Activated CD4-positive, alpha-beta T cell treated with anti-CD3 and anti-CD28 coated beads, Interleukin-2, amount 50 U/mL, for 24 hours (primary cell): ENCODE measurements at places on chromosomes 12 and 14.

- peak; percentile 69 for DNase-seq
Measured at GRCh38 chr14:54902143-54902520, 494 bp downstream of the GCH1 start.

DNA sequence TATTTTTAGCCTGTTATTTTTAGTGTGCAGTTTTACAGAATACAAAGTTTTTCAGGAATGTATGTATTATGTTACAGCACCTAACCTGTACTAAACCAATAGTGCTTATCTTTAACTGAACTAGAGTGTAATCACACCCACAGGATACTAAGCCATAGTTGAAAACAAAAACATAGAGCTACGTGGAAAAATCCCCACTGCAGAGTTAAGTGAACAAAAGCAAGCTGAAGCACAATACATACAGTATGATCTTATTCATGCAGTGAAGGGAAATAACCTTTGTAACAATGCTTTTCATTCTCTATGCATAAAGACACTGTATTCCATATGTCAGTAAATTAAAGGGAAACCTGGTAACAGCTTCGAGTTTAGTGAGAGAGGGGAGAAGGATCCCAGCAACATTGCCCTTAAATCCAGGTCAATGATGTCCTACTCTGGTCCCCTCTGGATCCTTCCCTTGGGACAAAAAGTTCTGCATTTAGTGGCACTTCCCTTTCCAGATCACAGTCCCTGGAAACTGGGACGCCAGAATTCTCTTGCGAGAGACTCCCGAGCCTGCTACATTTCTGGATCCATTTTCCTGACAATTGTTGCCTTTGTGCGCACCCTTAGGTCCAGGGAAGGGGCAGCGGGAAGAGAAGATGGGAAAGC lies 121.3 kb upstream of the CCND2 start:
- DNase-seq: no peak

DNA sequence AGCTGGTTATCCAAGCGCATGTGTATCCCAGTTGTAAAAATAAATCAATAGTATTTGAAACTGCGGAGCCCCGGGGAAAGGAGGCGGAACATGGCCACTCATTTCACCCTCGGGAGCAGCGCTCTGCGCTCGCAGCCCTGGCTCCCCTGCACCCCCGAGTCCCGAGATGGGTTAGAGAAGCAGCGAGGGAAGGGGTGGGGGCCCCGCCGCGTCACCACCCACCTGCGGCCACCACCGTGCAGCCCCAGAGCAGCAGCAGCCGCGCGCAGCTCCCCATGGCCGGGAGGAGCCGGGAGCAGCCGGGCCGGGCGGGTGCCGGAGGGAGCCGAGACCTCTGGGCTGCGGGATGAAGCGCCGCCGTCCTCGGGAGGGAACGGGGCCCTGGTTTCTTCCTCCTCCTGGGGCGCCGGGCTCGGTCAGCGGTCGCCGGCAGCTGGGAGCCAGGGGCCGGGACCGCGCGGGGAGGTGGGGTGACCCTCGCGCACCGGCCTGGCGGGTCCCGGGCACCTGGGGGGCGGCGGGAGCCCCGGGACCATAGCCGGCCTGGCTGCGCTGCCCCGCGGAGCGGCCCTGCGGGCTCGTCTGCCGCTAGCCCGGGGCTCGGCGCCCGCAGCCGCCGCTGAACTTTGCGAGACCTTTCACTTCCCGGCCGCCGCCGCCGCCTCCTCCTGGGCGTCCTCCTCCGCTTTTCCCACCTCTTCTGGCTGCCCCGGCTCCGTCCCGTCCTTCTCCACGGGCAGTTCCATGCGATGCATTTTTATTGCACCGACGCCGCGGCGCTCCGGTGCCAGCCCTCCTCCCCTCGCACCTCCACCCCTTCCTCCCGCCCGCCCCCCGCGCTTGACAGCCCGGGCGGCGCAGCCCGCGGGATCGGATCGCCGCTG lies at the start of gene NTN4:
Gene NTN4, minus strand, starts transcription at position 732 of the 884 bp plus-strand sequence. Its CDS starts 455 bp downstream, at position 277.
- no peak for DNase-seq

DNA sequence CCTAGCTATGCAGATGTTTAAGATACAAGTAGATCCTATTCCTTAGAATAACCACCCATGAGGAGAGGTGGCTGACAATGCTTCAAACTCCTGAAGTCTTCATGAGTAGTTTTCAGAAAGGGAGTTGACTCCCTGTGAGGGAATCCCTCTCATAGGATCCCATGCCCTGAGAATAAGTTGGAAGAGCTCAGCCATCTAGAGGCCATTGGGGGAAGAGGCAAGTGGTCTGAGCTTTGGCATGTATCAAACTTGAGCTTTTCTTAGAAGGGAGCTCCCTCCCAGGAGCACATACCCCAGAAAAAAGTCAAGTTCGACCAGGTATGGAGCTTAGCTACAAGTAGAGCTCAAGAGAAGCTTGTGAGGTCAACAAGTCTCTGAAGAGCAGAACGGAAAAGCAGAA lies 165.7 kb upstream of the RBM19 start:
- DNase-seq: no peak

- no peak for DNase-seq
Measured at GRCh38 chr14:56975521-56975920, 165.2 kb upstream of the OTX2 start.

DNA sequence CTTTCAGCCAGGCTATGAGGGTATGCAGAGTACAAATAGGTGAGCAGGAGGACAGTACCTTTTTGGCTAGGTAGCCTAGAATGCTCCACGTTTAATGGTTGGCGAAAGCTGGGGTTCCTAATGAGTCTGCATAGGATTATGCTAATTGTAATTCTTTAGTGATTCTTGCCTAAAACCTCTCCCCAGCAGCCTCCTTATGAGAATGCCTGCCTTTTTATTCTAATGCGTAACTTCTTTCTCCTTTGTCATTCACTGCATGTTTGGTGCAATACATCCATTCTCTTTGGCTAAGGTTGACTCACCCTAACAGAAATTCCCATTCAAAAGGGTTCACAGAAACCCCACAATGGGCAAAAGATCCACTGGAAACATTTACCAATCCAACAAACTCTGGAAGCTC lies 752.2 kb downstream of the FSCB start:
- no peak for DNase-seq

GRCh38 chr12:53975064-53975471 lies 314 bp upstream of the HOTAIR start:
- no peak for DNase-seq

DNA sequence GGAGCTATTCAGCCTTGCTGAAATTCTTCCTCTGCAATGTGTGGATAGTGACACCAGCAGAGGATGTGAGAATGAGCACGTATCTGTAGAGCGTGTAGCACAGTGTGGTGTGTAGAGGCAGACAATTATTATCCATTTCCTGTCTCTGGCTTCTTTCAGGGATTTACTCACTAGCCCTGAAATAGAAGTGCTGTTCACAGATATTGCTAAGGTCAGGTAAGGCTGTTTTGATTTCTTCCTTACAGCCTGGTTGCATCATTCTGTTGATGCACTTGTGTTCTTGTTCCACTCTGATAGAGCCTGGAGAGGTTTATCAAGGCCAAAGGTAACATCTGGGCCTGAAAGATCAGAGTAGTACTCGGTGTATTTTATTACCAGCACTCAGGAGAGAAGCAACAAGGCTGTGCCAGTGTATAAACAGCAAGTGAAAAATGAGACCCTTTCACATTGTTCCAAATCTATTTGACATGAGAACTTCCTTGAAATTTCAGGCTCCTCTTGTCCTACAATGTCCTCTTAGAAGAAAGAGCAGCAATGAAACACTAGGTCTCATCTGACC lies 16.7 kb downstream of the ARG2 start:
- DNase-seq: no peak

DNA sequence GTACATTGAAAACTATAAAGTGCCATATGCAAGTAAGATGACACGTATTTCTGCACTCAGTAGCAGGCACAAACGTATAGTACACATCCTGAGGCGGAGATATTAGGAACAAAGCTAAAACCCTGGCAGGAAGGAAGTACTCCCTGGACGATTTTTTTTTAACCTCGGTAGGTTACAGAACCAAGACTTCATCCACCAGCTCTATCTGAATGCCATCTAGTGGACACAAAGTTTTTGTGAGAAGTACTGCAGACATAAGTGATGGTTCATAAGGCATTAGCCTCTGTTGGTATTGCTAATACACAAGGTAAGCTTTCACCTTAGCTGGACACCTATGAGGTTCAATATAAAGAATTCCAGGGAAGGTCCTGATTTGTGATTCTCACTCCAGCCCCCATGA lies 83.0 kb upstream of the CCDC196 start:
- no peak for DNase-seq

- DNase-seq: no peak
Measured at GRCh38 chr12:10718279-10718821, 4.8 kb downstream of the YBX3 start.

DNA sequence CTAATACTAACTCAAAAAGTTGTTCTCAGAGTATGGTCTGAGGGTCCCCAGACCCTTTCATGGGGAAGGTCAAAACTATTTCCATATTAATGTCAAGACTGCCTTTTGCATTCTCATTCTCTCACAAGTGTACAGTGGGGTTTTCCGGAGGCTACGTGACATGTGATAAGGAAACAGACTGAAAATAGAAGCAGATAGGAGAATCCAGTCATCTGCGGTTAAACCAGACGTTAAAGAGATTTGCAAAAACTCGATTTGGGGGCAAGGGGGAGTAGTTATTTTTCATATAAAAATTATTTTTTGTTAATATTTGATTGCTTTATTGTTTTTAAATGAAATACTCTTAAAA lies 1.0 kb upstream of the NAP1L1 start:
- DNase-seq: peak; percentile 57

DNA sequence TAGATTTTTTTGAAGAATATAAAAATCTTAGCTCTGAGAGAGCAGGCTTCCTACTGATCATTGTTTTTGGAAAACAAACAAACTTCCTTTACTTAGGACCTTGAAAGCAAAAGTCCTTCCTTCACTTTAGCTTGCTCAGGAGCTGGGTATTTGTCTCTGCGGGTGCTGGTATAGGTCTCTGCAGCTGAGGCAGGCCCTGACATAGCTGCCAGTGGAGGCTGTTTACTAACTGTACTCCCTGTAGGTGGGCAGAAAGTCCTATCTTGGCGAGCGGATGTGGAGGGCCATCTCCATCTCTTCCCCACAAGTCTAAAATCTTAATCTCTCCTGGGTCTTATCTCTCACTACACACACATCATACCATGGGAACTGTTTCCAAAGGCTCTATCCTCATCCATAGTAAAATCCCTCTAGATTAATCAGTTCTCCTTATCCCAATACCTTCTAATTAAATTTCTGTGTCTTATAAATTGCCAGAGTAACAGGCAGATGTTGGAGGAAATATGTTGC lies 4.1 kb upstream of the MIA2 start:
- no peak for DNase-seq

GRCh38 chr12:132030367-132031038 lies 80.8 kb downstream of the EP400 start:
- DNase-seq: no peak

DNA sequence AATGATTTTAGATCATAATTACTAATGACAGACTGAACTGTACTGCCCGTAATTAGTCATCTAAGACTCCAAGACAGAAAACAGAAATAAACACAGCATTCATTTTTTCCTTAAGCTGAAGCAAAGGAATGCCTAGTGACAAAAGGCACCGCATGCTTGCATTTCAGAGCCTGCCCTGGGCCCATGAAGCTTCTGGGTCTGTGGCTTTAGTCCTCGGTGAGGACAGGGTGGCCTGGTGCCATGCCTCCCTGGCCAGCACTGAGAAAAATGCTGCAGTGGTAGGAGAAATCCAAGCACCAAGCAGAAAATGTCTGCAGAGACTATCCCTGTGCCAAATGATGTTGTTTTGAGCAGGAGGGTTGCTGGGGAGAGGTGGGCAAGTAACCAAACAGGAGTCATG lies 171.6 kb downstream of the CALM1 start:
- DNase-seq: no peak

DNA sequence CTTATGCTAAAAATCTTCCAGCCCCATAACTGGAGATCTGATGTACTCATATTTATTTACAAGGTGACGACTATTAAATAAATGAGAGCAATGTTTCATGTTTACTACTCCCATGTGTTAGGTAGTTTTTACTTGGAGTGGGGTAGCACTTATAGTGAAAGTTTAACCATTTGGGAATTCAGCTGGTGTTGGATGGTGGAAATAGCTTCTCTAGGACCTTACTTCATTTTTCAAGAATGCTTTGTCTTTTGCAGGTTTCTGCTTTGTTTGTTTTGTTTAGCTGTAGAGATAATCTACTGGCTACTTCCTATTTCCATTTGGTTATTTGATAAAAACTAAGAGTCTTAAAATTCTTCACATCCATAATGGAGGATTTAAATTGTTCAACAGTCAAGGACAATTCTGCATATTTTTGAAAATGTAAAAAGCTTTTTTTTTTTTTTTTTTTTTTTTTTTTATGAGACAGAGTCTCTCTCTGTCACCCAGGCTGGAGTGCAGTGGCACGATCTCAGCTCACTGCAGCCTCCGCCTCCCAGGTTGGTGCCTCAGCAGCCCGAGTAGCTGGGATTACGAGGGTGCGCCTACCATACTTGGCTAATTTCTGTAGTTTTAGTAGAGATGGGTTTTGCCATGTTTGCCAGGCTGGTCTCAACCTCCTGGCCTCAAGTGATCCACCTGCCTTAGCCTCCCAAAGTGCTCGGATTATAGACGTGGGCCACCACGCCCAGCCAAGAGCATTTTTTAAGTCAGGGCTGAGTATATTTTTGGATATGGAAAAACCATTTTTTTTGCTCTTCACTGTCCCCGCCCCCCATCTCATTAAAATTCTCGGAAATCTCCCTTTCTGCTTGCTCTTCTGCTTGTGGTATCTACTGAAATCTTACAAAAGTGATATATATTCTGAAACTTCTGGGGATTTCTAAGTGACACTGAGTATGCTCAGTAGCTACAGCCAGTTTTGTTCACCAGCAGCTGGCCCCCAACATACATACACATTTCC lies 1.4 kb upstream of the ABCD2 start:
- peak; percentile 27 for DNase-seq

DNA sequence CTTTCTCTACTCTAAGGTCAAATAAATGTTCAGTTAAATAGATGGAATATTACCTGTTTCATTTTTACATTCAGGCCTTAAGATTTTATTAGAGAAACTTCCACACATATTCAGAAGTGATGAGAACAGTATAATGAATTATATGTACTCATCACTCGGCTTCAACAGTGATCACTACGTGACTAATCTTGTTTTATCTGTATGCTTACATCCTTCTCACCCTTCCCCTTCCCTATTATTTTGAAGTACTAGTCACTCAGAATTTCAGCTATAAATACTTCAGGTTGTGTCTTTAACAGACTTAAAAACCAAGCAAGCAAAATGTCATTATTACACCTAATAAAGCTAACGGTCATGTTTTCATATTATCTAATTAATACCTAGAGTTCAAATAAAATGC lies 34.9 kb downstream of the ETV6 start:
- no peak for DNase-seq

GRCh38 chr14:20440465-20440864 lies 4.5 kb upstream of the KLHL33 start:
- DNase-seq: no peak
